NT2/D1 (cell line): ENCODE measurements at places on chromosomes 16 and 17.
A peak's percentile ranks its signal among the peaks of the same experiment; 100 is the strongest.

DNA sequence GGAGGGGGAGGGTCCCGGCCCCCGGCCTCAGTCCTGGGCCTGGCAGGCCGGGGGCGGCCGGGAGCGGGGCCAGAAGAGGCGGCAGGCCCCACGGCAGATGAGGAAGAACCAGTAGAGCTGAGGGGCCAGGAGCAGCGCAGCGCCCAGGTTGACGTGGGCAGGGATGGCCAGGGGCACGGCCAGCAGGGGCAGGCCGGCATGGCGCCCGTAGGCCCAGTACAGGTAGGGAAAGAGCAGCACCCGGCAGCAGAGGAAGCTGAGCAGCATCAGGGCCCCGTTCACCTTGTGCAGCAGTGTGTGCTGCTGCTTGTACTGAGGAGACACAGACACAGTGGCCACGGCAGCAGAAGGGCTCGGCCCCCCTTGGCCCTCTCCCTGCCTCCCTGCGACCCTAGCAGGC is 2.2 kb downstream of the C16orf92 start:
- DNase-seq = no peak

DNA sequence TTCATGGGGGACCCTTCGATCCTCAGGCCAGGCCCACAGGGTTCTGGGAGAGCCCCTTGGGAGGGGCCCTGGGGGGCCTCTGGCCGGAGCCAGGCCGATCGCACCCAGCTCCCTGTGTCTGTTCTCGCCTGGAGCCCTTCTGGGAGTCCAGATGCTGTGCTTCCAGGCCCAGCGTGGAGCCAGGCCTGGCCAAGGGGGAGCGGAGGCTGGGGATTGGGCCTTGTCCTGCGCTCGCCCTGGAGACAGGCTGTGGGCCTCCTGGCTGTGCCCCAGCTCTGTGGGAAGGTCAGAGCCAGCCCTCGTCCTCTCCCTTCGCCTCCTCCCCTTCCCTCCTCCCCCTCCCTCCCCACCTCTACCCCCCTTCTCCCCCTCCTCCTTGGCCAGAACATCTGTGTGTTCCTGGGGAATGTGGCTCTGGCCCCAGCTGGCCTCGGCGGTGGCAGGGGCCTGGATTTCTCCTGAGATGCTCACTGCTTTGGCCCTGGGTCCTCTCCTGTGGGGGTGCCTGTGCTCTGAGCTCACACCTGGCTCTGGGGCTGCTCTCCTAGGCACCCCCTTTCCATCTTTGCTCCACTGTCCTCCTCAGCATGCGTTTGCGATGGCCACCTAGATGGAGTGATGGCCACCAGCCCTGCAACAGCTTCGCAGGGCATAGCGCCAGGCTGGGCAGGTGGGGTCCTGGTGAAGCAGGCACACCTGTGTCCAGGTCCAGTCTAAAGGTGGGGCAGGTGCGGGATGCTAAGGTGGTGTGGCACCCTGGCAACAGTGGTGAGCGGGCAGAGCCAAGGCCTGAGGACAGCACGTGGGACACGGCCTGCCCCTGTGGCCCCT is 90.6 kb upstream of the CIBAR2 start:
- DNase-seq = peak; percentile 50

DNA sequence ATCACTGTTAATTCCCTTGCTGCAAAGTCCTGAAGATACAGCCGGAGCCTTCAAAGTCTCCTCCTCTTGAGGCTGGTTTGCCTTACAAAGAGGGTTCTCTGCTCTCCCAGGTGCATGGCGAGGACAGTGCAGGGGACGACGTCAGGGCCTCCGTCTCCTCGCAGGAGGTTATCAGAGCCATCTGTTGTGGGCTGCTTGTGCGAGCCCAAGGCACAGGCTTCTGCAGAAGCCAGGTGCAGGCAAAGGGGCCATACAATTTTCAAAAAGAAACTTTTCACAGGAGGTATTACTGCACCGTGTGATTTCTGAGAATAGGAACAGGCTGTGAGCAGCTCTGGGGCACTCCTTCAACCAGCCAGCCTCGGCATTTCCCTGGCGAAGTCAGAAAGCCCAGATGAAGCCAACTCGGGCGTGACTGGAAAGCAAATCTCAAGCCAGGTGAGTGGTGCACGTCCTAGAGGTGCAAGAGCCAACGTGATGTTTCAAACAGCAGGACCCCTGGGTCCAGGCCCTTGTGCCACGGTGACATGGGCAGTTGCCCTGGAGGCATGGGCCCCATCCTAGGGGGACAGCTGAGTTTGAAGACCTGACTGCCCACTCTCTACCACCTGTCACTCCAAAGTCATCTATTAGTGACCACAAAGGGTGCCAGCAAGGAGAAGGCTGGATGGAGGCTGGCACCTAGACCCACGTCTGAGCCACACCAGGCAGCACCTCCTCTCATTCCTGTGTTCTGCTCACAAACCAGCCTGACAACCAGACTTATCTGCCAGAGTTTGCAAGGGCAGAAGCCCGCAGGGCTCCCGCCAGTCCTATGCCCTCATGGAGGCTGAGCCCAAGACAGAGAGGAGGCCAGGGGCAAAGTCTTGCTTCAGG is 68.6 kb downstream of the SMPD3 start:
- no peak for DNase-seq

DNA sequence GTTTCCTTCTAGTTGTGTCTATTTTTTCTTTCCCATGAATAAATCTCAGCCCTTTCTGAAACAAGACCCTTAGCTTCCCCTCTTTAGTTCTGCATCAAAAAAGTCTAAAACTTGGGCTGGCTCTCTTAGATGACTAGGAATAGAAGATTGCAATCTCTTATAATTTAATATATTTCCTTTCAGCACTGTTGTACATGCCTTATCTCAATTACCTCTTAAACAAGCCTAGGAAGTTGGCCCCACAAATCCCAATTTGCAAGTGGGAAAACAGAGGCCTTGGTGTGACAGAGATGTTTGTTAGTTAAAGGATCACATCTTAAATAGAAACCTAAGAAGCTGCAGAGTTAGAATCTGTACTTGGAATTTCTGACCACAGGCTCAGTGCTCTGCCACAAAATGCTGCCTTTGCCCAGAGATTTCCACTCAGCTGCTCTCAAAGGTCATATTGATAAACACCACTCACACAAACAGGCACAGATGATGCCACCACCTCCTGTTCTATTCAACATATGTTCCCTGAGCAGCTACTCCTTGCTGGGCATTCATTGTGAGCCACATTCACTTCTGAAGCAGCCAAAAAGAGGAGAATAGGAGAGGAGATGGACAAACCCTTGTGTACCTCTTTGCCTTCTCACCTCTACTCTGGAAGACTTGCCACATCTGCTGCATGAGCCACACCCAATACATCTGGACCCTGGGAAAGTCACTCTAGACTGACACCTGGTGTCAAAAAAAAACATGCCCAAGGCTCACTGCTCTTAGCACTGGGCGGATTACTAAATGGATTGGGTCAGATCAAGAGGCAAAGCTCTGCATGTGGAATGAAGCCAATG is 5.5 kb downstream of the CCDC182 start:
- DNase-seq = no peak

- DNase-seq = no peak
Observed at GRCh38 chr16:35180970-35181369, 1721.6 kb downstream of the TP53TG3F start.

- DNase-seq = no peak
Observed at GRCh38 chr17:35486920-35487732, 38.6 kb upstream of the SLFN13 start.

- DNase-seq = no peak
Observed at GRCh38 chr16:48008011-48008525, 147.7 kb downstream of the ABCC12 start.

DNA sequence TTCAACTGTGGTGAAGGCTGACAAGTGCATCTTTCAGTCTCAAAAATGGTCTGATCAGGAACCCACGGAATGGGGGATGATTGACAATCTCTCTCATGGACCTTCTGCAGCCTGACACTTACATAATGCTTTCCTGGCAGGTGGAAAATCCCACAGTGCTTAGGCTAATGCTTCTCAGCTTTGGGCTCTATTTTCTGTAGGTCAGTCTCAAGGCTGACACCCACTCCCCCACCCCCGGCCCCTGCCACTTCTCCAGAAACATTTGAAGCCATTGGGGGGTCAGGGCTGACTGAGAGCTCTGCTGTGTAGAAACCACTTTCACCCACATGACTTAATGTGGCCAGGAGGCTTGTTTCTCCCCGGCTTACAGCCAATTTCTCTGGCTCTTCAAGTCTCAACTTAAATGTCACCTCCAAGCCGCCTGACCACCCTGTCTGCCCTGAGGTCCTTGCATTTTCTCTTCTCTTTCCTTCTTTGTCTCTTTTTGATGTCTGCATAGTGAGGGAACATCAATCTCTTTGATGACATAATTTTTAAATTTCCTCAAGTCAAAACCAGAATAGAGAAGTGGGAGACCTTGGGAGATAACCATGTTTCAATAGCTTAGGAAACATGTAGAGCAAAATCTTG is 16.7 kb upstream of the IRF8 start:
- DNase-seq = no peak

DNA sequence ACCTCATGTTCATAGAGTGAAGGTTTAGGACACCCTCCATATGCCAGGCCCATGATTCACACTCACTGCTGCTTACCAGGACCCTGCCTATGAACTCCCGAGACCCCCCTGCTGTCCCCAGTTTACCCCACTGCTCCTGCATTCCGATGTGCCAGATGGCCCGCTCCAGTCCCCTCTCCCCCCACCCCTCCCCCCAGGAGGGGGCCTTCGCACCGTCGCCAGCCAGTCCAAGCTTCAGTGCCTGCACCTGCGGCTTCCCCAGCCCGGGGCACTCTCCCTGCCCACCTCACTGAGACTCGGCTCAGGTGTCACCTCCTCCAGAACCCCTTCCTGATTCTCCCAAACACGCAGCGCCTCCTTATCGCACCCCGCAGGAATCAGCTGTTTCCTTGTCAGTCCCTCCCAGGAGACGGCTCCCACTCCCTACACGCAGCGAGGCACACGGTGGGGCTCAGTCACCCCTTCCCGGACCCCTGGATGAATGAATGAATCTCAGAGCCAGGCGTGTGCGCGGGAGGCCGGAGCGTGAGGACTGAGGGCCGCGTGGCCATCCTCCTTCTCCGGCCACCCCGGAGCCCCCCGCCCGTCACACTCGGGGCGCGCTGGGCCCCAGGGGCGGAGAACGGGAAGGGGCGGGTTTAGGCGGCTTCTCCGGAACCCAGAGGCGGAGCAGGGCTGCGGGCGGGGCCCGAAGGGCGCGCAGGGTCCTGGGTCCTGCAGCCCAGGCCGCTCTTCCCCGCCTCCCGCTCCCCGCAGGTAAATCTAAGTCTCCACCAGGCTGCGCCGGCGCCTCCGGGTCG is 1.6 kb downstream of the MYO1C start:
- DNase-seq = no peak

- DNase-seq = no peak
Observed at GRCh38 chr17:55710410-55710809, 12.3 kb downstream of the TMEM100 start.

GRCh38 chr17:6930749-6931148 is 65.1 kb upstream of the ALOX12 start:
- no peak for DNase-seq

DNA sequence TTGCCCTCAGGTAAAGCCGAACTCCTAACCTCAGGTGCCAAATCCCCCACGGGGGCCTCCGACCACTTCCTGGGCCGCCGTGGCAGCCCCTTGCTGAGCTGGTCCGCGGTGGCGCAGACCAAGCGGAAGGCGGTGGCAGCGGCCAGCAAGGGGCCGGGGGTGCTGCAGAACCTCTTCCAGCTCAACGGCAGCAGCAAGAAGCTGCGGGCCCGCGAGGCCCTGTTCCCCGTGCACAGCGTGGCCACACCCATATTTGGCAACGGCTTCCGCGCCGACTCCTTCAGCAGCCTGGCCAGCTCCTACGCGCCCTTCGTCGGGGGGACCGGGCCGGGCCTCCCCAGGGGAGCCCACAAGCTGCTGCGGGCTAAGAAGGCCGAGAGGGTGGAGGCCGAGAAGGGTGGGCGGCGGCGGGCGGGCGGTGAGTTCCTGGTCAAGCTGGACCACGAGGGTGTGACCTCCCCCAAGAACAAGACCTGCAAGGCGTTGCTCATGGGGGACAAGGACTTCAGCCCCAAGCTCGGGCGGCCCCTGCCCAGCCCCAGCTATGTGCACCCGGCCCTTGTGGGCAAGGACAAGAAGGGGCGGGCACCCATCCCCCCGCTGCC is 51.6 kb downstream of the ACTG1 start:
- no peak for DNase-seq

- DNase-seq = no peak
Observed at GRCh38 chr16:82460766-82461165, 166.0 kb upstream of the CDH13 start.

DNA sequence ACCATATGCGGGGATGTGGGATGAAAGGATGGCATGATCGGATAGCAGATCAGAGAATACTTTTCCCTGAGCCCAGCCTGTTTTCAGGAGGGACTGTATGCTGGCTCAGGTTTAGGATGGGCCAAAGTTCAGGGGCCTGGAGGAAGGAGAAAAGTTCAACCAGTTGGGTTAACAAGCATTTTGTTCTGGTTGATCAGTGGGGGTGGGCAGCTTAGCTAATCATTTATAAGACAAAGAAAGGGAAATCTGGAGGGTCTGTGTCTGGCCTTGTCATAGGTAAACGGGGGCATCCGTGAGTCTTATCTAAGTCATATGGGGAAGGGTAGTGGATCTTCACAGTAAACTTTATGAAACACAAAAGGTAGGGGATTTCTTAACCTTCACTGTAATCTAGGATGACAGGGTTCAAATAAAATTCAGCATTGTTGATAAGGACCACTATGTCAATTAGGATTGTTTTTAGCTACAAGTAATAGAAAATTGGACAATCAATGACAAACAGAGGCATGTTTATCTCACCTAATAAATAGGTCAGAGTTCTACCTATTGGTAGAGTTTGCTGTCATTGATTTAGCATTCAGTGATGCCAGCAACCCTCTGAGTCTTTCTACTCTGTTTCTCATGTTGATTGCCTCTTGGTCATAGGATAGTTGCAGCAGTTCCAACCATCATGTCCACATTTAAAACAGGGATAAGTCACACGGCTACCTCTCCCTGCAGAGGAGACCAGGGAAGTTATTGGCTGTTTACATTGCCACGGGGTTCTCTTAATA is 11.4 kb downstream of the PCTP start:
- DNase-seq = no peak

GRCh38 chr17:28807925-28808634 is 34.5 kb downstream of the FAM222B start:
- DNase-seq = no peak

DNA sequence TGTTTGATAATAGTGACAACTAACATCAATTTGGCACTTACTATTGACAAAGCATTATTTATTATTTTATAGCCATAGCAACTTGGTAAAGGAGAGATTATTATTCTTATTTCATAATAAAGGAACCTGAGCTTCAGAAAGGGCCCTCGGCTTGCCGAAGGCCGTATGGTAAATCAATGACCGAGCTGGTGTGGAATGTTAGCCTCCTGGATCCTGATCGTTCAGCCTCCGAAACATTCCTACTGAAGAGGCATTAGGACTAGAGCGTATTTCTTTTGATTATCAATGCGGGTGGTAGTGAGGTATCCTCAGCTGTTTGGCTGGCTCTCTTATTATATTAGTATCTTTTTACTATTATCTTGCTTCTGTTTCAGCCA is 199.3 kb upstream of the TBX2 start:
- DNase-seq = no peak
